ENCODE measurements at places on chromosomes 3 and 15. TPM values are rescaled to one million over a fixed set of nuclear protein-coding genes. Genes with fewer than 3 reads are reported as not detected.

Gene STIMATE
- 6.0 TPM for polyA plus RNA-seq

Gene ITGB5
- 39.6 TPM for polyA plus RNA-seq

Gene GABRR3
- not detected for polyA plus RNA-seq

Gene MYO1E
- 39.6 TPM for polyA plus RNA-seq

Gene TIPARP
- polyA plus RNA-seq: 33.8 TPM

Gene UPK1B
- 4.7 TPM for polyA plus RNA-seq

Gene DLL4
- polyA plus RNA-seq: 1.8 TPM

Gene GOLGA8R
- polyA plus RNA-seq: 1.1 TPM

Gene ACP3
- 48.4 TPM for polyA plus RNA-seq

Gene VIPR1
- polyA plus RNA-seq: 7.0 TPM

Gene MEIS2
- 8.8 TPM for polyA plus RNA-seq

Gene THSD4
- polyA plus RNA-seq: 34.1 TPM

Gene GXYLT2
- 0.24 TPM for polyA plus RNA-seq

Gene SLC2A2
- not detected for polyA plus RNA-seq

Gene BTLA
- 0.22 TPM for polyA plus RNA-seq

Gene CASR
- not detected for polyA plus RNA-seq

Gene ZNF592
- 6.1 TPM for polyA plus RNA-seq

Gene LRRC31
- polyA plus RNA-seq: not detected

Gene SCAANT1
- polyA plus RNA-seq: not detected

Gene NAALADL2
- polyA plus RNA-seq: 0.26 TPM

Gene GAP43
- 0.08 TPM for polyA plus RNA-seq

Gene GCHFR
- polyA plus RNA-seq: 42.9 TPM

Gene OCA2
- 1.2 TPM for polyA plus RNA-seq

Gene FSD2
- polyA plus RNA-seq: 0.12 TPM

Gene DZIP1L
- 3.9 TPM for polyA plus RNA-seq

Gene MCTP2
- 2.4 TPM for polyA plus RNA-seq

Gene SPATA12
- 0.02 TPM for polyA plus RNA-seq

Gene COL8A1
- 0.84 TPM for polyA plus RNA-seq

Gene IQCF5
- polyA plus RNA-seq: not detected

Gene ZBED2
- 7.6 TPM for polyA plus RNA-seq

Gene ATG3
- polyA plus RNA-seq: 43.0 TPM

Gene CCDC13
- polyA plus RNA-seq: 1.0 TPM

Gene PLSCR2
- polyA plus RNA-seq: not detected

Gene OR5K2
- polyA plus RNA-seq: not detected

Gene SLC12A8
- polyA plus RNA-seq: 2.7 TPM

Gene PAK6
- 14.7 TPM for polyA plus RNA-seq

Gene REC114
- polyA plus RNA-seq: not detected

Gene VGLL3
- polyA plus RNA-seq: 0.55 TPM

Gene CLCN2
- polyA plus RNA-seq: 5.4 TPM

Gene PLAAT1
- polyA plus RNA-seq: 6.3 TPM

Gene FXR1
- polyA plus RNA-seq: 32.8 TPM

Gene SLC12A1
- not detected for polyA plus RNA-seq

Gene CCDC32
- polyA plus RNA-seq: 11.1 TPM

Gene SAMD7
- not detected for polyA plus RNA-seq

Gene ZNF717
- 3.1 TPM for polyA plus RNA-seq

Gene ITIH1
- not detected for polyA plus RNA-seq

Gene FGF7
- 4.3 TPM for polyA plus RNA-seq

Gene KLHL6
- polyA plus RNA-seq: 0.26 TPM

Gene GOLGA6D
- not detected for polyA plus RNA-seq

Gene MB21D2
- polyA plus RNA-seq: 1.6 TPM
